ENCODE measurements at places on chromosomes 5 and 9. TPM values are rescaled to one million over a fixed set of nuclear protein-coding genes. Genes with fewer than 3 reads are reported as not detected.

GRCh38 chr5:174717826-174718455 is 6.4 kb upstream of the MSX2 start:
- H3K27ac ChIP-seq, result no peak overlapping the region
- peaks cover 72% of the 10 kb centered on the region for H3K27me3 ChIP-seq
- peaks cover 3% of the 10 kb centered on the region for H3K4me1 ChIP-seq
- DNase-seq, result no peak
- no peaks in the 10 kb centered on the region for H3K36me3 ChIP-seq

GRCh38 chr9:88388203-88388885 is at the start of gene SPIN1:
SPIN1 (plus strand) TSS chr9:88388444; CDS start chr9:88426540, 38,096 bp downstream.
- no peaks in the 10 kb centered on the region for H3K36me3 ChIP-seq
- H3K27me3 ChIP-seq, result no peaks in the 10 kb centered on the region
- H3K27ac ChIP-seq, result peak within 1 kb of the TSS; percentile 71

DNA sequence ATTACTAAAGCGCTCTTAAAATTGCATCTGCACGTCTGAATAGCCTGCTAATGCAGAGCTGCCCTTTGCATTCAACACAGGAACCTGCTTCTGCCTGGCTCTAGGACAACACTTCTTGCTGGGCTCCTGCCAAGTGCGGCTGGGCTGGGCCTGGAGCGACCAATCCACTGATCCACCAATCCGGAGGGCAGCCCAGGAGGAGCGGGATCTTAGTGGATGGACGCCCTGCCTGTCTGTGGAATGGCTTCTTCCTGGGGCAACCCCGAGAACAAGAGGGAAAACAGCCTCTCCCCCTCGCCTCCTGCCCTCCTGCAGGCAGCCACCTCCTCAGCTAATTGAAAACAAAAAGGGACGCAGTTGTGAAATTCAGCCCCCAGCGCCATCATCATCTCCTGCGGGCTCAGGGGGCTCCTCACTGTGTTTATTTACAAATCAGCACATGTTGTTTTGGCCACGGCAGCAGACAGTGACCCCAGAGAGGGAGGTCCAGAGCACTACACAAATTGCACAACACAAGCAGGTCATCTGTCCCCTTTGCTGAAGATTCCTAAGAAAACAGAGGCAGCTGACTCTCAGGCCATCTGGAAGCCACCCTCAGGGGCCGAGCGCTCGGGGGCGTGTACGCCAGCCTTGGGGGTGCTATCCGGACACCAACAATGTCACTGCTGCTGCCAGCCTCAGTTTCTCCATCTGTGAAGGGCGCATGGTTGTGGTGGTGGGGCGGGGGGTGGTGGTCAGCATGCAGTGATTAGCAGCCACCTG is 57.3 kb downstream of the GADD45G start:
- H3K27me3 ChIP-seq, result no peaks in the 10 kb centered on the region
- peak; percentile 98 for DNase-seq
- no peaks in the 10 kb centered on the region for H3K36me3 ChIP-seq
- H3K4me1 ChIP-seq, result peaks cover 28% of the 10 kb centered on the region
- peak overlapping the region; percentile 74 for H3K27ac ChIP-seq

TMEM174 gene
- total RNA-seq, result not detected

CTXN3 gene
- not detected for total RNA-seq

Measured in psoas muscle (tissue), 8 donors.